DMS 273 treated with DMSO at 0.1 percent for 48 hours (cell line): ENCODE measurements at places on chromosomes 1 and 21.

DNA sequence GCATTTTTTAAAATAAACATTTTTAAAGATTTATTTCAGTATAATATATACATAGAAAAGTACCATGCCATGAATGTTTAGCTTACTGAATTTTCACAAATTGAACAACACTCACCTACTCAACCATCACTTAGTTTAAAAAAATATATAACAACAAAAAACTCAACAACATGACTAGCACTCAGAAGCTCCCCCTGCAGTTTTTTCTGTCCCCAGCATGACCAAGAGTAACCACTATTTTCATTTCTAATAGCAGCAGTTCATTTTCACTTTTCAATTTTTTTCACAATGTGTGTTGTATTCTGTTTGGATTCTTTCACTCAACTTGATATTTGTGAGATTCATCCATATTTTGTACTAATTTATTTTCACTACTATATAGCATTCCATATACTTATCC is 162.3 kb upstream of the POGK start:
- DNase-seq: no peak

GRCh38 chr1:68223687-68224086 is 8.6 kb downstream of the WLS start:
- DNase-seq: no peak

- no peak for DNase-seq
These were observed 227.2 kb downstream of the PTGER3 start for GRCh38 chr1:70820396-70820795.

DNA sequence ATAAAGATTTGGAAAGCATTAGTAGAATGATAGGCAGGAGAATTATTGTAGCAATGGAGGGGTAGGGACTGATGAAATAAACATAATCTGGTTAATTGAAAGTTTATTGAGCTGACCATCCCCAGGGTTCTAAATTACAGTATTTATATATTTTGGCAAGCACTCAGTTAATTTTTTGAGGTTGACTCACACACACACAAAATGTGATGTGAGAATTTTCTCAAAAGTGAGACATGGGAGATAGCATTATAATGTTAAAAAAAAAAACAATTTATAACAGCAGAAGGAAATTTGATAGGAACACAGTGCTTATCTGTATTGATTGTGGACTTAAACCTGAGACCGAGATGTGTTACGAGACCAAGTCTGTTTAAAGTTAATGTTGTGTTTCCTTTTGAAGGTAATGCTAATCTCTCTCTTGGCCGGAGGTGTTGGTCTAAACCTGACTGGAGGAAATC is 24.6 kb downstream of the TRIM45 start:
- no peak for DNase-seq

GRCh38 chr1:182476625-182477024 is 26.7 kb downstream of the RGSL1 start:
- no peak for DNase-seq
